ENCODE measurements at places on chromosomes 1 and 21.

GRCh38 chr1:168833362-168833761 lies 104.4 kb upstream of the DPT start:
- DNase-seq = no peak

GRCh38 chr1:62433861-62434617 lies 2.8 kb upstream of the USP1 start:
- no peak for DNase-seq

DNA sequence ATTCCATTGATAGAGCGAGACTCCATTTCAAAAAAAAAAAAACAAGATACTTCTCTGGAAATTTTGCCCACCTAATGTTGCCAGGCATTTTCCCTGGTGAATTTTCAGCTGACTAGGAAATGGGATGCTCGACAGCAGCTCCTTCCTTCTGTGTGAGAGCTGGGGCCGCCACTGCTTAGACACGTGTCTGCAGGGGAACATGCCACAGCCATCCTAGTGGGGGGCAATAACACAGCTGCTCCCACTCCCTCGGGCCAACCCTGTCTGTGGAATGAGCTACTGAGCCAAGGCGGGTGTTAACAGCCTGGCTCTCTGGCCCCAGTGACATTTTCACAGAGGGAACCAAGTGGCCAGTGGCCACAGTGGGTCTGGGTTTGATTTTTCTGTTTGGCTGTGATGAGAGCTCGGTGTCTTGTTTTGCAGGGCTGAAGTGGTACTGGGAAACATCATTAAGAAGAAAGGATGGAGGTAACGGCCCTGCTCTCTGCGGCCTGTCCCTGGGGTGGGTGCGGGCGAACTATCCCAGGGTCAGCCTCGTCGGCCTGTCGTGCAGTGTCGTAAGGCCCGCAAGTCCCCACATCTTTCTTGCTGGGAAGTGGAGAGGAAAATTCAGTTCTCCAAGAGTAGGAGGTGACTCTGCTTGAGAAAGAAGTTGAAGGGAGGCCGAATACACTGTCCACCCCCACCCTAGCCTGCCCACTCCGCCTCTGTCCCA lies 39.2 kb downstream of the KCNAB2 start:
- no peak for DNase-seq

- DNase-seq = no peak
Measured at GRCh38 chr1:34212673-34213072, 36.0 kb downstream of the C1orf94 start.

- no peak for DNase-seq
Measured at GRCh38 chr1:180213401-180214170, 16.5 kb upstream of the LHX4 start.

DNA sequence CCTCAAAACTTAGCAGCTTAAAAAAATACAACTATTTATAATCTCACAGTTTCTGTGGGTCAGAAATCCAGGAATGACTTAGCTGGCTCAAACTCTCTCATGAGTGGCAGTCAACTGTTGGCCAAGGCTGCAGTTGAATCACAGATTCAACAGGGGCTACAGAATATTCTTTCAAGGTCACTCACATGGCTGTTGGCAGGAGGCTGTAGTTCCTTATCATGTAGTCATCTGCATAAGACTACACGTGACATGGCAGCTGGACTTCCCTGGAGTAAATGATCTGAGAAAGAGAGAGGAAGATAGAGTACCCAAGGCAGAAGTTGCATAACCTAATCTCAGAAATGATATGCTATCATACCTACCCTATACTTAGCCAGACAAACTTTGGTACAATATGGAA lies 75.2 kb upstream of the TSPAN2 start:
- DNase-seq = no peak

DNA sequence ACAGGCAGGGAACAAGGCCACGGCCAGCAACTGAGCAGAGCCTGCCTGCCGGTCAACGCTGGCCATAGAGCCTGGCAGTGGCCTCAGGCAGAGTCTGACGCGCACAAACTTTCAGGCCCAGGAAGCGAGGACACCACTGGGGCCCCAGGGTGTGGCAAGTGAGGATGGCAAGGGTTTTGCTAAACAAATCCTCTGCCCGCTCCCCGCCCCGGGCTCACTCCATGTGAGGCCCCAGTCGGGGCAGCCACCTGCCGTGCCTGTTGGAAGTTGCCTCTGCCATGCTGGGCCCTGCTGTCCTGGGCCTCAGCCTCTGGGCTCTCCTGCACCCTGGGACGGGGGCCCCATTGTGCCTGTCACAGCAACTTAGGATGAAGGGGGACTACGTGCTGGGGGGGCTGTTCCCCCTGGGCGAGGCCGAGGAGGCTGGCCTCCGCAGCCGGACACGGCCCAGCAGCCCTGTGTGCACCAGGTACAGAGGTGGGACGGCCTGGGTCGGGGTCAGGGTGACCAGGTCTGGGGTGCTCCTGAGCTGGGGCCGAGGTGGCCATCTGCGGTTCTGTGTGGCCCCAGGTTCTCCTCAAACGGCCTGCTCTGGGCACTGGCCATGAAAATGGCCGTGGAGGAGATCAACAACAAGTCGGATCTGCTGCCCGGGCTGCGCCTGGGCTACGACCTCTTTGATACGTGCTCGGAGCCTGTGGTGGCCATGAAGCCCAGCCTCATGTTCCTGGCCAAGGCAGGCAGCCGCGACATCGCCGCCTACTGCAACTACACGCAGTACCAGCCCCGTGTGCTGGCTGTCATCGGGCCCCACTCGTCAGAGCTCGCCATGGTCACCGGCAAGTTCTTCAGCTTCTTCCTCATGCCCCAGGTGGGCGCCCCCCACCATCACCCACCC lies at the start of gene TAS1R3:
TAS1R3 (plus strand) TSS at position 213 of the 898 bp plus-strand sequence; CDS start at position 279, 66 bp downstream.
- no peak for DNase-seq

- no peak for DNase-seq
Measured at GRCh38 chr1:246138781-246139180, 368.3 kb downstream of the SMYD3 start.

DNA sequence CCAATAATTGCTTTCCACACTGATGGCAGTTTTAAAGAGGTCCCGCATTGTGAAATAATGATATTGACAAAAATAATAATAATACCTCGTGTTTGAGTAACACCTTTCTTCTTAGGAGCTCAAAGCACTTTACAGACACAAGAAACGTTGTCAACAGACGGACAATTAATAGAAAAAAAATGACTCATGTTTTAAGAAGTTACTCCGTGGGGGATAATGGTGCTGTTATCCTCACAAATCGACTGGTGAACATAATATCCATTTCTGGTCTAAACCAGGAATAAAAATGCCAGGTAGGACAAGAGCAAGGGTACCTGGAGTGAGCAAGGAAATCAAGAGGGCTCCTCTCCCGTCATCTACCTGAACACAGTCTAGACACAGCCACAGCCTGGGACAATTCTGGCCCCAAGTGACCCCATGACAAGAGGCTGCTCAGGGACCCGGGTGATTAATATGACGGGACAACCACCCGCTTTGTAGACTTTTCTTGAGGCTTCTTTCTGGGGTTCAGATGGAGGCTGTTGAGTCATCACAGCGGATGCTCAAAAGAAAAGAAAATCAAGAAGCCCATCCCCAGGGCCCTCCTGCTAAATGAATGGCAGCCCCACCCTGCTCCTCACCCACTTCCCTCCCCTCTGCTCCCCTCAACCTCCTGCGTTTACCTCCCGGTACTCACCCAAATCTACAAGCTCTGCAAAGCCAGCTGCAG lies 146.2 kb upstream of the IRF2BP2 start:
- DNase-seq = no peak

GRCh38 chr1:169511316-169512005 lies 25.7 kb upstream of the SLC19A2 start:
- no peak for DNase-seq

DNA sequence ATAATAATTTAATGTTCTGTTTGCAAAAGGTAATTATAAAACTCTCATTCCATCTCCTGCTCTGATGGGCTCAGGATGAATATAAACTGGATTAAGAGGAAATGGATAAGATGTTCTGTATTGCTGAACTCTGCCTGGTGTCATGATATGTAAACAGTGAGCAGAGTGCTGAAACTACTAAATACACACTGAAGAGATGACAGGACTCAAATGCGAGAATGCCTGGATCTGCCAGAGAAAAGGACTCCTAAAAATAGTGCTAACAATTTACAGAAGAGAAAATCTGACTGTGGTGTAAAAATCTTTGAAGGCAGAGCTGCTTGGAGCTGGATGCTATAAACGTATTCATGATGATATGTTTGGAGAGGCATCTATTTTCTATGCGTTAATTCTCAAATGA lies 303.2 kb downstream of the RWDD3 start:
- no peak for DNase-seq

DNA sequence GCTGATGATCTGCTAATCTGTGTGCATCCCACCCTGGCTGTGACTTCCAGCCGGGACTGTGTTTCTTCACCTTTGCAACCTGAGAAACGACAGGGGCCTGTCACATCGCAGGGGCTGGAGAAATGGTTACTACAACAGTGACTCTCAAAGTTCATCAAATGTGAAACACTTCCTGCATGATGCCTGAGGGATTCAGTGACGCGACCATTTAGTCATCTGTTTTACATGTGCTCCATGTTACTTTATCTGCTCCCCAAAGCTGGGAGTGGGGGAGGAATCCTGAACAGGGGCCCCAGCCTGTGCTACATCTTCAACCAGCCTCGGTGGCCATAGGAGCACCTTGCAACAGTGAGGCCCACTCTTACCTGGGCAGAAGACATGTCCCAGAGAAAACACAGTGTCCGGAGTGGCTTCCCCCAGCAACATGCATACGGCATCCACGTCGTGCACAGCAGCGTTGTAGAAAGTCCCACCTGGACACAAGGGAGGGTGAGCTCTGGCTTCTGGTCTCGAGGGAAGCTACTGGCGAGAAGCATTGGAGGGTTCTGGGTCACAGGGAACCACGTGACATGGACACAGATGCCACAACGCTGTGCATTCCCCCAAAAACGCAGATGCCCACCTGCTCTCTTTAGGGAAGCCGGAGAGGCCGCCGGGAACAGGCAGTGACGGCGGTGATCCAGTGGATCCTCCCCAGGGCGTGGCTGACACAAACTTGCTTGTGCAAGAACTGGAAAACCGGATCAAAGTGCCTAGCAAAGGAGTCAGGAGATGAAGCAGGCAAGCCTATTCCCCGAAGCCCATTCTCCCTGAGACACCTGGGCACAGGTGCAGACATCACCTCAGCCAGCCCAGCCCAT lies 9.6 kb upstream of the CCDC27 start:
- DNase-seq = no peak

GRCh38 chr21:45541221-45542039 lies 810 bp downstream of the SLC19A1 start:
- DNase-seq = no peak

DNA sequence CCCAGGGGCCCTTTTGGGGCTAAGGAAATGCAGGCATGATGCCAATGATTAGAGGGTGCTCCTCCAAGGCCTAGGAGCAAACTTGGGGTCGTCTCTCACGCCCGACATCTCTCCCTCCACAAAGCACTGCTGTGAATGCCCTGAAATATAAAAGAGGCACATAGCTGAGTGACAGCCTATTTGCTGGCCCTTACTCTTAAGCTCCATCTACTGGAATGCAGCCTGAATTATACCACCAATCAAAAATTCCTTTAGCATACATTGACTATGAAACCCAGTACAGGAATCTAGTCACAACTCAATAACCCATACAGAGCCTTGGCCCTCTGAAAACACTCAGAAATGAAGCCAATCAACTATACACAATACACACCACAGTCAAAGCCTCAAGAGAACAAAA lies 105.5 kb downstream of the LRIG2 start:
- no peak for DNase-seq

GRCh38 chr1:201384406-201384782 lies 6.9 kb upstream of the TNNT2 start:
- no peak for DNase-seq

GRCh38 chr1:32470431-32470830 lies 5.6 kb downstream of the ZBTB8B start:
- no peak for DNase-seq

- no peak for DNase-seq
Measured at GRCh38 chr1:160739098-160739511, at the start of gene SLAMF7. TSS of gene SLAMF7 (plus strand) at chr1:160739247. CDS start at chr1:160739302, 55 bp downstream.

GRCh38 chr1:18573170-18573569 lies 57.5 kb upstream of the PAX7 start:
- no peak for DNase-seq

DNA sequence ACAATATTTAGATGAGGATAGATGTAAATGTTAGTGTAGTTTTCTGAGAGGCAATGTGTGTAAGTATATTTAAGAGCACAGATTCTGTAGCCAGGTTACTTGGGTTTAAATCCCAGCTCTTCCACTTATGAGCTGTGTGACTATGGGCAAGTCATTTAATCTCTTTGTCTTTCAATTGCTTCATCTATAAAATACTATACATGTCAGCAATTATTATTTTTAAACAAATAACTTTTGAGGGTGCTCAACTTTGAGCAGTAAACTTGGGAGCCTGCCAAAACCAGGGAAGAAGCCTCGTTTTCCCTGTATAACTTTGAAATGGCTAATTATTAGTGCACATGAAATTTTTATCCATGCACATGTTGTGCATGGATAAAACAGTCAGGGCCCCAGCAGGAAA lies 222.8 kb downstream of the FOXD2 start:
- no peak for DNase-seq

DNA sequence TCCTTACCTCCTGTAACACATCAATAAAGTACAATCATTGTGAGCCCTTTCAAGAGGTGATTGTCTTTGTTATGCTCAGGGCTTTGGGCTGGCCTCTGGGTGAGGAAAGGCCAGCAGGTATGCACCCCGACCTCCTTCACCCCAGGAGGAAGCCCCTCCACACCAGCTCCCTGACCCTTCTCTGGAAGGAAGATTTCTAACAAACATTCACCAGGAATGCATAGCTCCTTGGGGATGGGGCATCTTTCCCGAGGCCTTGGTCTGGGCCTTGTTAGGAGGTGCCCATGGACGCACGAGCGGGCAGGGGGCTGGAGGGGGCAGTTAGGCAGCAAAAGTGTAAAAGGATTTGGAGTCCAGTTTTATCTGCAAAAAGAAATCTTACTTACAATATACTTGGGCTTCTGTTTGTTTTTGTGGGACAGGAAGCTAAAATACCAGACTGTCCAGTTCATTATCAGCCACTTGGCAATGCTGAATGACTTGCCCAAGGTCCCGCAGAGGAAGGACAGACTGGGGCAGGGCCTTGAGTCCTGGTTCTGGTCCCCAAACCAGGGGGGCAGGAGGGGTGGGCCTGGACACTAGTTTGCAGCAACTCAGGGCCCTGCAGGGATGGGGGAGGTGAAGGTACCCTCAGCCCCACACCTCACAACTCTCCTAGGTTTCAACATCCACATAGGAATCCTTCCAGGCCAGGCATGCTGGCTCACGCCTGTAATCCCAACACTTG lies 10.1 kb downstream of the ZC3H12A start:
- no peak for DNase-seq

- DNase-seq = no peak
Measured at GRCh38 chr1:12244585-12244984, 14.8 kb downstream of the VPS13D start.

DNA sequence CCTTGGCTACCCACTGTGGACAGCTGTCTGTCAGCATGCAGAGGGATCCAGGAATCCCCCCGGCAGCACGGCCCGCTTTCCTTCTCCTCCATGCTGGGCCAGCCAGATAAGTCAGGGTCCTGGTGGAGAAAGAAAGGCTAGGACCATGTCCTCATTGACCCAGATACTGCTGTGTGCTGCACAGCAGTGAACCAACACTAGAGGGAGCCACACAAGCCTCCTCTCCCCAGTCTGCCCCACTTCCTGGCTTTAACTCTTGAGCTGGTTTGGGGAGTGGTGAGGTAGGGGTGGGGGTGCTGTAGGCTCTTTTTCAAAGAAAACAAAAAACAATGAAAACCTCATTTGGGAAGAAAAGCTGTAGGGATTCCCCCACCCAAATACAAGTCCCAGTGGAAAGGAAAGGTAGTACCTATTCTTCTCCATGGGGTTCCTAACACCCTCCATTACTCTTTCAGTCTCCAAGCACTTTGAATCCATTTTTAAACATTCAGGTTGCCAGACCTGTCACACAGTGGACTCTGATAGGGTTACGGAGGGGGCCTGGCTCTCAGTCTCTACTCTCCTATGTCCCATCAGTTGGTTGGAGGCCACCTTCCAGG lies 84.9 kb upstream of the CD1D start:
- no peak for DNase-seq
